Tongue (tissue), 3 donors: ENCODE measurements at places on chromosomes 3 and 15. TPM values are rescaled to one million over a fixed set of nuclear protein-coding genes. Genes with fewer than 3 reads are reported as not detected.

The PRTG gene
- total RNA-seq: 19.7 TPM

DNA sequence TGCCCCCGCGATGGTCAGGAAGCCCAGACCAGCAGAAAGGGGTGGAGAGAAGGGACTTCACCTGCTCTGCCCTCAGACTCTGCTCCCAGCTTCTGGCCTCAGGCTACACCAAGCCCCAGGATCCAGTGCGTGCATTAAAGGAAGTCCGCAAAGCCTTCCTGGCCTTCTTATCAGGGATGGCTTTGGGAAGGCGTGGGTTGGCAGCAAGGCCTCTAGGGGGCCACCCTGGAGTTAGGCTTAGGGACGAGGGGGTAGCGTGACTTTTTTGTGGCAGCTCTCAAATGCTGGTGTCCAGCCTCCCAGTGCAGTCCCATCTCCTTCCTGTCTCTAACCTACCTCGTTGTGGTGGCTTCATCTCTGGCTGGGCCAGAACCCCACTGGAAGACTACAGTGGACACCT is 18.9 kb upstream of the RPL29 start:
- DNase-seq: no peak

GRCh38 chr3:111761309-111761795 is 97.7 kb upstream of the PHLDB2 start:
- peak; percentile 66 for DNase-seq

GRCh38 chr3:34382859-34383258 is 584.4 kb downstream of the PDCD6IP start:
- DNase-seq: no peak

The CPA3 gene
- 10.2 TPM for total RNA-seq
